ENCODE measurements at places on chromosomes 6 and 20.

GRCh38 chr6:11214084-11214833 lies 18.2 kb downstream of the NEDD9 start:
- no peak for DNase-seq

- DNase-seq, result no peak
These were observed 528.9 kb downstream of the MAFB start for GRCh38 chr20:40160097-40160550.

DNA sequence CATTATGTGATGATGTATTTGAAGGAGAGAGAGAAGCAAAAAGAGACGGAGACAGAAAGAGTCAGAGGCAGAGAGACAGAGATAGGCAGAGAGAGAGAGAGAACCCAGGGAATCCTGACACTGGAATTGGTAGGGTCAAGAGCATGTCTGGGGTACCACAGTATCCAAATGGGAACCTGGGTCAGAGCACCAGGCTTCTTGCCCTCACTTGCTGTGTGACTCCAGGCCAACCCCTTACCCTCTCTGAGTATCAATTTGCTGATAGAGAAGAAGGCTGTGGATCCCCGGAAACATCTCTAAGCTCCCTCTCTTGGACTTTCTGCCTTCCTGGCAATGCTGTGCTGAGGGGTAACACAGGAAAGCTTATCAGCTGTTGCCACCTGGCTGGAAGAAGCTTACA lies 385.3 kb upstream of the SULF2 start:
- no peak for DNase-seq

GRCh38 chr6:169976301-169977081 lies 225.1 kb downstream of the ERMARD start:
- DNase-seq, result no peak

GRCh38 chr6:40906759-40907158 lies 132.3 kb downstream of the UNC5CL start:
- no peak for DNase-seq

- no peak for DNase-seq
These were observed 62.5 kb downstream of the EPB41L2 start for GRCh38 chr6:131000544-131000943.

- DNase-seq, result no peak
These were observed 120.4 kb upstream of the SLC2A12 start for GRCh38 chr6:134172706-134173365.

DNA sequence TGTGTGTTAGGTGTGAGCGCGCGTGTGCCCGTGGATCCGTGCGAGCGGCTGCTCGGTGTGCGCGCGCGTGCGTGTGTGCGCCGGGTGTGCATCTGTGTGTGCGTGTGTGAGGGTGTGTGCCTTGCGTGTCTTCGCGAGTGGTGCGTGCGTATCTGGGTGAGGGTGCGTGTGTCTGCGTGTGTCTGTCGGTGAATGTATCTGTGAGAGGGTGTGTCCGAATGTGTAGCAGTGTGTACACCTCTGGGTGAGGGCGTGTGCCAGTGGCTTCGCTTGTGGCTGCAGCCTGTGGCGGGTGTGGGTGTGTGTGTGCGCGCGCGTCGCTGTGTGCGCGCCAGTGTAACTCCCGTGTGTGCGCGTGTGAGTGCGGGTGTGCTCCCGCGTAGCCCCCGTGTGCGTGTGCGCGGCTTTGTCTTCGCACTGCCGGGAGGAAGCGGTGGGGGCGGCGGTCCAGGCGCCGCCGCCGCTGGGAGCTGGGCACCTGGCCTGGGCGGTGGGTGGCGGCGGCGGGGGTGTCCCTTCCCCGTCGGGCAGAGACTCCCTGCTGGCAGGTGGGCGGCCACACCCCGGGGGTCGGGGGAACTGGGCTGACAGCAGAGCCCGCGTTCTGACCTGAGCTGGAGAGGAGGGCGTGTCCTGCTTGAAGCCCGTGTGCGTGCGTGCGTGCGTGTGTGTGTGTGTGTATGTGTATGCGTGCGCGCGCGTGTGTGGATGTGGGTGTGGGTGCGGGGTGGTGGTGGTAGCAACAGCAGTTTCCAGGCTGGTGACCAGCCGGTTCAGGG lies 61.3 kb upstream of the EPB41L1 start:
- DNase-seq, result no peak

- no peak for DNase-seq
These were observed 1.9 kb downstream of the CST7 start for GRCh38 chr20:24950836-24951525.

DNA sequence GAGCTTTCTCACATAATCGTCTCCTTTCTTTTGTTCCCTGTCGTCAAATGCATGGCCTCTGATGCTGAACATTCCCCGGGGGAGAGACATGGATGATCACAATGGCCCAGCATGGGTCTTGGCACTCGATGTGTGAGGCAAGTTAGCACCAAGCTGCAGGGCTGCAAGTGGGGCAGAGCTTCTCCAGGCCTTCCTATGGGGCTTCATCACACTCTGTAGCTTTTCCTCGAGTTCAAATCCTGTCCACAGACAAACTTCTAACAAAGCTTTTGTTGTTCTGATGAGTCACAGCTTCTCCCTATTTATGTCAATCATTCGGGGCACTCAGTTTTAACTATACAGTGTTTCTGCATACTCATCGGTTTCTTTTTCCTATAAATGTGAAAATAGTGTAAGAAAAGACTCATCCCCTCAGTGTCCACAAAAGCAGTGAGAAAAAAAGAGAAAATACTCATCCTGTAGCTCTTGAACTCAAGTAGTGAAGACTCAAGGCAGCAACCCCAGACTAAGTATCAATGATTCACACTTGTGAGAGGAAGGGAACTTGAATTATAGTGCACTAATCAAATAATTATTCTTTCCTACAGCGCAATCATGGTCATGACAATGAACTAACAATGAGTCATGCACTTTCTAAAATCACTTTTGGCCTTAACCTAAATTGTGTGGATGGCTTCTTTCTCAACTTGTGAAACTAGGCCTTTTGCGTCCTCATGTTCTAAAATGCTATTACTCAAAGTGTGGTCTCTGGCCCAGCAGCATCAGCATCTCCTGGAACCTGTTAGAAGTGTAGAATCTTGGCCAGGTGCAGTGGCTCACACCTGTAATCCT lies 68.4 kb upstream of the NOX3 start:
- no peak for DNase-seq

- DNase-seq, result no peak
These were observed 1.8 kb downstream of the EPB41L2 start for GRCh38 chr6:131061041-131061750.

- DNase-seq, result peak; percentile 19
These were observed 14.9 kb upstream of the FAM210B start for GRCh38 chr20:56343861-56344381.

Data from stimulated activated CD8-positive, alpha-beta memory T cell treated with anti-CD3 and anti-CD28 coated beads, Interleukin-4, amount 100 ng/mL, for 24 hours (primary cell).